ENCODE measurements at places on chromosomes 1 and 21.
A peak's percentile ranks its signal among the peaks of the same experiment; 100 is the strongest.

GRCh38 chr1:234093741-234094140 is 189.3 kb downstream of the SLC35F3 start:
- DNase-seq = no peak

DNA sequence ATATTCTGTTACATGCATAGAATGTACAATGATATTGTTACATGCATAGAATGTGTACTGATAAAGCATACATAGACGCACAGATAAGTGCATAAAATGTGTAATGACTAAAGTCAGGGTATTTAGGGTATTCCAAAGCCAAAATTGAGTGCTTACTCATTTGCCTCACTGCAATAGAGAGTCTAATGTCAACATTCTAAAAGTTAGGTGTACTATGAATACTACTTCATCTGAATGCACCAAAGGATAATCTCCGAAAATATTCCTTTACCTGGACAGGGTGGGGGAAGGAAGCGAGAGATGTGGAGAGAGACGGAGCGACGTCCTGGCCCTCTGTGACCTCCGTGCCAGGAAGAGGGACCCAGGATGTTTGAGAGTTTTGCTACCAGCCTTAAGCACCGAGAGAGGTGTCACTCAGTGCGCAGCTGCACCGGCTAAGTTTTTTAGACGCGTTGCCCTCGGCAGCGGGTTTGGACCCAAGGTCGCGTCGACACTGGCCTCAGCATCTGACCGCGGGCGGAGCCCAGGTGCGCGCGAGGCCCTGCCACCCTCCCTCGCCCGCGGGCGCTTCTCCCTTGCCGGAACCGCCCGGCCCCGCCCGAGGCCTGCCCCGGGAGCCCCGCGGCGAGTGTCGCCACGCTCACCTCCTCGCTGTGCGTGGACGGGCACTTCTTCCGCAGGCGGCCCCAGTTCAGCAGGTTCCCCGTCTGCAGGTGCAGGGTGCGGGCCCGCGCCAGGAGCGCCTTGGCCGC is 660 bp downstream of the GCLM start:
- DNase-seq = peak; percentile 53

GRCh38 chr1:166822385-166822784 is 16.9 kb upstream of the POGK start:
- no peak for DNase-seq

GRCh38 chr1:41516168-41517061 is 31.9 kb upstream of the EDN2 start:
- DNase-seq = peak; percentile 64

GRCh38 chr1:54199151-54199764 is 572 bp downstream of the CYB5RL start:
- no peak for DNase-seq

- DNase-seq = no peak
Observed at GRCh38 chr1:207407655-207408260, 46.4 kb upstream of the CR2 start.

- no peak for DNase-seq
Observed at GRCh38 chr1:171849245-171849898, 8.1 kb downstream of the DNM3 start.

Measured in activated naive CD4-positive, alpha-beta T cell treated with Interleukin-2 at 50 U/mL for 16 hours (primary cell).